Cerebellar nuclear complex (tissue), 1 donor: ENCODE measurements at places on chromosomes 13 and 19.

DNA sequence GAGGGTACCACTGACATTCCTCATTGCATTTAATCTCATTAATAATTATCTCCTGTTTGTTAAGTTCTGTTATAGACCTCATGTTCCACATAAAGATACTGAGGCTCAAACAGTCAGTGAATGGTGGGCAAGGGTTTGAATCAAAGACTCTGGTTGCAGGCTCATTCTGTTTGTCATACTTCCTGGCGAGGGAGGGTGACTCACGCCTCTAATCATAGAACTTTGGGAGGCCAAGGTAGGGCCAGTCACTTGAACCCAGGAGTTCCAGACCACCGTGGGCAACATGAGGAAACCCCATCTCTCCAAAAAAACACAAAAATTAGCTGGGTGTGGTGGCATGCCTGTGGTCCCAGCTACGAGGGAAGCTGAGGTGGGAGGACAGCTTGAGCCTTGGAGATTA, 220.7 kb upstream of the MIR17HG start:
- no peak for DNase-seq

DNA sequence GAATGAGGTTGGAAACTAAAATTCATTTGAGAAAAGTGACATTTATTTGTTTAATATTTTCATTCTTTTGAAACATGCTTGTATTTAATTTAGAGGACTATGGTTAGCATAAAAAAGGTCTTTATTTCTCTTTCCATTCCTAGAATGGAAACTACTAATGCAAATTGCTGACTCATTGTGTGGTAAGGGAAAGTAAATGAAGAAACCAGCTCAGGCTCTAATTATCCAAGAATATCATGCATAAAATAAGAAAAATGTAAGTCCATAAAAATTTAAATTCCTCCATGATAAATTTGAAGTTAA, 777.0 kb upstream of the SLITRK1 start:
- no peak for DNase-seq

DNA sequence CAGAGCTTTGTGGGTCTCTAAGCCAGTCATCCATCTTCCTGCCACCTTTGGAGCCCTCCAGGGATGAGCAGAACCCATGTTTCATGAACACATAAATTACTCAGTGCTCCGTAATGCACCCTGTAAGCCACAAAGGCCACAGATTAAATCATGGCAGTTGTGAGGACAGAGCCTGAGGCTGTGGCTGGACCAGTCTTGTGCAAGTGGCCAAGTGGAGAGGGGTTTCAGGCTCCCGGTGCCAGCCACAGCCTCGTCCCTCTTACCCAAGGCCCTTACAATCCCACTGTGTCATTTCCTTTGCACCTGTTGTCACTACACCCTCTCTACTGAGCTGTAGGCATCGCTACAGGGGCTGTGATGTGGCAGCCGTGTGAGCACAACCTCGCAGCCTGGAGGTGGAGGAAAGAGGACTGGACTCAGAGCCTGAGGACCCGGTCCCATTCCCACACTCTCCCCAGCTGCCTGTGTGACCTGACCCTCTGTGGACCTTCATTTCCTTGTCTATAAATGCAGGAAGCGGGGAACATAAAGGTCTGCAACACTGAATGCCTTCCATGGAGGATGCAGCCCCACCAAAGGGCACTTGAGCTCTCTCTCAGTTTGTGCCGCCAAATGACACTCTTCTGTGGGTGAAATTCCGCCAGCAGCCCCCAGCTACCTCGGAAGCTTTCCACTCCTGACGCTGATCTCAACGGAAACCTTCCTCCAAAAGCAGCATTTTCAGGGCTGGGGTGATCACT, 792.0 kb downstream of the UQCRFS1 start:
- DNase-seq, result no peak

DNA sequence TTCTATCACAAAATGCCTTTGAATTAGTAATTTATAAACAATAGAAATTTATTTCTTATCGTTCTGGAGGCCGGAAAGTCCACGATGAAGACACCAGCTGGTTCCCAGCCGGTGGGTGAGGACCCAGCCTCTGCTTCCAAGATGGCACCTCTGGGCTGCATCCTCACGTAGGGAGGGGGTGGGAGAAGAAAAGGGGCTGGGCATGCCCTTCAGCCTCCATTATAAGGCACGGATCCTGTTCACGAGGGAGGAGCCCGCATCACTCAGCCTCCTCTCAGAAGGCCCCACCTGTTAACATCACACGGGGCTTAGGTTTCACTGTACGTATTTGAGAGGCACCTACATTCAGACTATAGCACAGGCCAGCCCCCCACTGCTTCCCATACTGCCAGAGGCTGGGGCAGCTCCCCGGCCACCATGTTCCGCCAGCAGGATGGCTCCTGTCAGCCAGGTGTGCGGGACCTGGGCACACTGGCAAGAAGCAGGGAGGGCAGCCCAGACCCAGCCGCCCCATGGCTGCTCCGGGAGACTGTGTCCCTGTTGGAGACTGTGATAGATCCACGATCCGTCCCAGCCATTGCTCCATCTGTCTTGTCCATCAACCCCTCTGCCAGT, 131.6 kb downstream of the SOX1 start:
- no peak for DNase-seq

GRCh38 chr13:46667687-46668281, 114.8 kb downstream of the LRCH1 start:
- no peak for DNase-seq

GRCh38 chr13:31049833-31050232, 111.9 kb downstream of the HSPH1 start:
- DNase-seq, result no peak

- no peak for DNase-seq
Observed at GRCh38 chr19:33954686-33955085, 158.0 kb downstream of the KCTD15 start.

DNA sequence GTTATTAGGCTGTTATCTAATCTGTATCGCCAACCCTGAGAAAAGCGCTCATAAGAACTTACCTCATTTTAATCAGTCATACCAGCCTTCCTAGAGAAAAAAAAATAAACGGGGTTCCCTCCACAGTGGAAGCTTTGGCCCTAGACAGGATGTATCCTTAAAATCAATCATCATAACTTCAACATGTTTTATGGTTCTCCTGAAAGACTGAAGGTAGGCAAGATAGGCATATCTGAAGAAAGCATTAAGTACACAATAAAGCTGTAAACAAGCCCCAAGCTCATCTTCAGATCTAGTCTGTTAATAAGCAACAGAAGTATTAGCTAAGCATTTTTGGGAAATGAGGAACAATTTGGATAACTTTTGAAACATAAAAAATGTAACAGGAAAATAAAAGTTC, 18.7 kb upstream of the SERP2 start:
- no peak for DNase-seq

DNA sequence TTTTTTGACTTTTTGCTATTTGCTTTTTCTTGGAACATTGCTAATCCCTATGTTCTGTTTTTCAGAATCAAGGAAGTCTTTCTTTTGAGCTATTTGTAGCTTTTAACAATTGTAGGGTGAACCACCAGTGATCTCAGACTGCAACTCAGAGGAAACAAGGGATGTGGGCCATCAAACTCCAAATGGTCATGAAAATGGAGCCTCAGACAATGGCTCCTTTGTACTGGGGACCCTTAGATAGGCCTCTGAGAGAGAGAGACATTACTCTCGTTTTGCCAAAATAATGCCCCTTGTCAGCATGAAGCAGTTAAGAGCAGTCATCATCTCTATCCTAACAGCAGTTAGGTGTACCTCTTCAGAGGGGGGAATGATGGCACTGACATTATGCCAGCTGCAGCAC, 56.4 kb upstream of the GJB6 start:
- DNase-seq, result no peak
